ENCODE measurements at places on chromosomes 1 and 21.

- no peak for DNase-seq
Observed at GRCh38 chr1:1780598-1781525, 2.6 kb upstream of the NADK start.

- DNase-seq: no peak
Observed at GRCh38 chr1:116178837-116179236, 67.6 kb downstream of the MAB21L3 start.

DNA sequence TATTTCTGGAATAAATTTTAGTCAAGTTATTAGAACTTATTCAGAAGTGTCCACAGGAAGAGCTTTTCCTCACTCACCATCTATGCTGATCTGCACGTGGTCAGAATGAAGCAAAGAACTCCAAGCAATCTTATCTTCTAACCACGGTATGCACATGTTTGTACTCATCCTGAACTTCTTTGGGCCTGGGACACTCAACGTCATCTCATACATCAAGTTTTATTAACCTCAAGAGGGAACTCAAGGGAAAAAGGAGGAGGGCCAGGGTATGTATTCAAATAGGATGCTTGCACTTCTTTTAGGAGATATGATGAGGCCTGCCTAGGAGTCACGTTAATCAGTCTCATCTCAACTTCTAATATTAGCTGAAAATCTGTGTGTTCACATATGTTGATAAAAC, 142.5 kb downstream of the C1orf94 start:
- DNase-seq: no peak

GRCh38 chr1:99784809-99785255, 18.4 kb upstream of the FRRS1 start:
- no peak for DNase-seq

GRCh38 chr1:1779320-1779675, 1.0 kb upstream of the NADK start:
- DNase-seq: no peak

GRCh38 chr1:98385652-98386051, 275.9 kb upstream of the SNX7 start:
- DNase-seq: no peak
